ENCODE measurements at places on chromosomes 13 and 19. TPM values are rescaled to one million over a fixed set of nuclear protein-coding genes. Genes with fewer than 3 reads are reported as not detected.

GRCh38 chr13:28626266-28626665 is 32.7 kb upstream of the POMP start:
- DNase-seq: no peak

DNA sequence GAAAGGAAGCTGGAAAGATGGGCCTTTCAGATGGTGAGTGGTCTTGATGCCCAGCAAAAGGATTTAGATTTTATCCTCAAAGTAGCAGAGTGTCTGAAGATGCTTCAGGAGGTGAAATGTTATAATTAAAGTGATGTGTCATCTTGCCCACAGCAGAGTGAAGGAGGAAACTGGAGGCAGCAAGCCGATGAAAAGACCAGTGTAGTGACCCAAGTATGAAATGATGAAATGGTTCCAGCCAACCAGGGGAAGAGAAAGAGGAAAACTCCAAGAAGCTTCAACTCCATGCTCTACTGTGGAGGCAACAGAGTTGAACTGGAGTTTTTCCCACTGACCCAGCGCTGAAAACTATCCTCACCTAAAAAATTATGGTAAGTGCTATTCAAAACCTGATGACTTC is 66.7 kb downstream of the FOXO1 start:
- no peak for DNase-seq

The ADPRHL1 gene
- polyA plus RNA-seq: 295 TPM

DNA sequence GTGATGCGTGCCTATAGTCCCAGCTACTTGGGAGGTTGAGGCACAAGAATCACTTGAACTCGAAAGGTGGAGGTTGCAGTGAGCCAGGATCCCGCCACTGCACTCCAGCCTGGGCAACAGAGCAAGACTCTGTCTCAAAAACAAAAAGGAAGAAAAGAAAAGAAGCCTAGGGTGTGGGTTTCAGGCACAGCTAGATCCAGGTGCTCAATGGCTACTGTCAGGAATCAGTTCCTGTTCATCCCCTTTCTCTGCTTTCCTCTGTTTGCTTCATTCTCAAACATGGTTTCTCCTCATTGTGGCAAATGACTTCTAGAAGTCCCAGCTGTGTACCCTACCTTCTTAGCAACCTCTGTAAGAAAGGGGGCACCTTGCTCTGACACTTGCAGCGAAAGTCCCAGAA is 5.9 kb downstream of the CBLC start:
- DNase-seq: no peak

The KCNC3 gene
- polyA plus RNA-seq: 1.3 TPM

GRCh38 chr13:62747629-62748028 is 1332.0 kb upstream of the PCDH20 start:
- no peak for DNase-seq

GRCh38 chr13:58051396-58051795 is 419.9 kb downstream of the PCDH17 start:
- DNase-seq: no peak

The NACC1 gene
- 18.7 TPM for polyA plus RNA-seq

DNA sequence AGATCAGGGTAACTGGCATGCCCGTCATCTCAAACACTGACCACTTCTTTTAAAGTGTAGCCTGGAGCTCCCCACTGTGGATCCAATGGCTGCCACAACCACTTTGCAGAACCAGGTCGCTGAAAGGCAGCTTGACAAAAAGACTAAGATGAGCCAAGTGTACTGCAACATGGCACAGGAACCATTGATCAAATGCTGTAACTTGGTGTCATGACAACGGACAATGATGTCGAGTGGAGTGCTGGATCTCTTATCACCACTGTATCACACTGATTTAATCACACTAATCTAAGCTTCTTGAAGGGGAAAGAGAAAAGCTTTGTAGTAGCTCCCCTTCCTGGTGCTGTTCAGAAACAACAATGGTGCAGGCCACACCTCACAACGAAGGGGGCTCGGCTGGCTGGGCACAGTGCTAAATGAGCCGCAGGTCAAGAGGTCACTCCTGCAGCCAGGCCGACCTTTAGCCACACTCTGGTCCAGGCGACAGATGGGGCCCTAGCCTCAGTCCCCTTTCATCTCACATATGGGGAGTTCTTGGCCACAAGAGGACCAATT is 2.2 kb upstream of the TNFRSF19 start:
- no peak for DNase-seq

GRCh38 chr19:38164526-38164925 is 59.5 kb downstream of the DPF1 start:
- DNase-seq: no peak

DNA sequence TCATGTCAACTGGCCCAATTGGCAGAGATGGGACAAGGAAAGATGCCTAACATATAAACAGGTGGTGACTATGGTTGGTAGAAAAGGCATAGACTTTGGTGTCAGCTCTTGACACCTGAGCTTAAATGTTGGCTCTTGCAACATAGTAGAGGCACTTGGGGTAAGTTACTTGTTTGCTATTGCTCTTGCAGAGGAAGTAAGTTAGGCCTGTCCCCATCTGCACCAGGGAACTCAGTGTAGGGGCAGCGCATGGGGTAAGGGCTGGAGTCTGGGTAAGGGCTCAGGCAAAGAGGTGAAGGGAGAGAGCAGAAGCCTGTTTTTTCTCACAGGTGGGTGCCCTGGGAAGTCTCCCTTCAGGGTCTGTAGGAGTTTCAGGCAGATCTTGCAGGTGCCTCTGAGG is 27.6 kb downstream of the ERICH6B start:
- DNase-seq: no peak

The NTF4 gene
- 6.5 TPM for polyA plus RNA-seq

The COX7A1 gene
- 219 TPM for polyA plus RNA-seq

The ELSPBP1 gene
- not detected for polyA plus RNA-seq

DNA sequence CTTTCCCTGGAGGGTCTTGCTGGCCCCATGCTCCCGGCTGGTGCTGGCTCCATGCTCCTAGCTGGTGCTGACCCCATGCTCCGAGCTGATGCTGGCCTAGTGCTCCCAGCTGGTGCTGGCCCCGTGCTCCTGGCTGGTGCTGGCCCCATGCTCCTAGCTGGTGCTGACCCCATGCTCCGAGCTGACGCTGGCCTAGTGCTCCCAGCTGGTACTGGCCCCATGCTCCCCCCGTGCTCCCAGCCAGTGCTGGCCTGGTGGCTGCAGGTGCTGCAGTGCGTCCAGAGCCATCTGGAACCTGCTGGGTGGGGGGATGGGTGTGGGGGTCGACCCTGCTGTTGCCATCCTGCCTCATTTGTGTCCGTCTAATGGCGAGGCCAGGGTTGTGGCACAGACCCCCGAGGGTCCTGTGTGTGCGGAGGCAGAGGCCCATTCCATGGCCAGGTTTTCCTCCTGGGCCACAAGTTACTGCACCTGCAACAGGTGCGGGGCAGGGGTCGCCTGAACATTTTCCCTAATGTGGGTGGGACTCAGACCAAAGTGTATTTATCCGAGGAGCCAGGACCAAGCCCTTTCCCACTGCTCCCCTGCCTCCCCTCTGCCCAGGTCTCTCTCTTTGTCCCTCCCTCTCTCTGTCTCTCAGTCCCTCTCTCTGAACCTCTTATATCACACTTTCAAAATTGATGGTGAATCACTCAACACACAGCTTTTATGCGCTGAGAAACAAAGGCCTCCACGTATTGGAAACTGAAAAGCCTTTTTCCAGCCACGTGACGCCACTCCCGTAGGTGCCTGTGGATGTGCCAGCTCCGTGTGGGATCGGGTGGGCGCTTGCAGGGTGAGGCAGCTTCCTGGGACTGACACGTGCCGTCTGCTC is 45.1 kb downstream of the MCF2L start:
- DNase-seq: no peak

The GGACT gene
- 1.5 TPM for polyA plus RNA-seq

The NLRP5 gene
- not detected for polyA plus RNA-seq

DNA sequence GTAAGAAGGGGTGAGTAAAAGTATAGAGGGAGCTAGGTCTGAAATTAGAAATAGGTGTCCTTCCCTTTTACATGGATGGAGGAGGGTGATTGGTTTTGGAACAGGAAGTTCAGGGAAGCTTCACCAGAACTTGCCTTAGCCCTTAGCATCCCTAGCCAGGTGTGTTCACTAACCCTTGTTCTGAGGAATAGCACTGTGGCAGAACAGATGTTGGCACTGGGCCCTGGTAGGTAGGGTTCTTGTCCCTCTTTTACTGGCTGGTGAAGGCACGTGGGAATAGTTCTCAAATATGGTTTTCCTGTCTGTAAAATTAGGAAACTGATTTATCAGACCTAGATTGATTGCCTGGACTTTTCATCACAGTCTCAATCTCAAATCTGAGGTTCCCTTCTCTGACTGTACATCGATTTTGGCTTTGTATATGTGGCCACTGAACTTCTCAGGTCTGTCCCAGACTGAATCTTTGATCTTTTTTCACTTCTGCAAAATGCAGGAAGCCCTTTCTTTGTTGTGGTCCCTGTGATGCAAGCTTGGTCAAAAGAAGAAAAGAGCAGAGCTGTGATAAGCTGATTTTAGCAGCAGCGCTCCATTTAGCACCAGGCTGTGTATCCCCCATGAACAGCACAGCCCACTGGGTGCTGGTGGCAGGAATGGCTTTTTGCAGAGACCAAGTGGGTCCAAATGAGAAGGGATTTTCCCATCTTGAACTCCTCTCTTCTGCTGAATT is 86.2 kb upstream of the HTR2A start:
- no peak for DNase-seq

DNA sequence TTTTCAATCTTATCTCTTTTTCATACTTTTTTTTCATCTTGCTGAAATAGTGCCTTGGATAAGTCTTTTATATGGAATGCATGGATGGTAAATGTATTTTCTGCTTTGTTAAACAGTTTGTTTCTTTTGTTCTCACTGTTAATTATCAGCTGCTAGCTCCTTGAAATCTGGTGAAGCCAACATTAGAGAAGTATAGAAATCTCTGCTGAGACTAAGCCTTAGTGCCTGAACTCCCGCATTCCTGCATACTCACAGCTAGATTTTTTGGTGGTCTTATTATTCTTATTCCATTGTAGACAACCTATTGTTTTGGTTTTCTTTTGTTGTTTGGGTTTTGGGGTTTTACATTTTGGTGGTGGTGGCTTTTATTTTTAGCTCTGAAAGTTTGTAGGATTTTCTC is 48.4 kb downstream of the DNAJC15 start:
- DNase-seq: no peak

GRCh38 chr13:81568824-81569223 is 1227.9 kb upstream of the SPRY2 start:
- no peak for DNase-seq

The ZFP82 gene
- polyA plus RNA-seq: 7.6 TPM

GRCh38 chr19:34336781-34337271 is 28.2 kb upstream of the GPI start:
- no peak for DNase-seq
